ENCODE measurements at places on chromosomes 16 and 17. TPM values are rescaled to one million over a fixed set of nuclear protein-coding genes. Genes with fewer than 3 reads are reported as not detected.

SKAP1 gene
- 136 TPM for total RNA-seq

CIBAR2 gene
- total RNA-seq: not detected

CRYBA1 gene
- total RNA-seq: not detected

SMPD3 gene
- total RNA-seq: 3.9 TPM

GSPT1 gene
- total RNA-seq: 96.1 TPM

USP7 gene
- total RNA-seq: 155 TPM

TPSG1 gene
- not detected for total RNA-seq

VAT1 gene
- total RNA-seq: 18.0 TPM

NUPR1 gene
- total RNA-seq: not detected

NOS2 gene
- total RNA-seq: not detected

GNAO1 gene
- 1.5 TPM for total RNA-seq

CCL22 gene
- 2.7 TPM for total RNA-seq

DDX42 gene
- 123 TPM for total RNA-seq

CCL2 gene
- not detected for total RNA-seq

CCL14 gene
- not detected for total RNA-seq

MSLN gene
- total RNA-seq: not detected

SSTR5 gene
- total RNA-seq: not detected

RHBDL3 gene
- total RNA-seq: 2.5 TPM

DYNLRB2 gene
- total RNA-seq: not detected

STX8 gene
- 63.5 TPM for total RNA-seq

SLFN14 gene
- not detected for total RNA-seq

SNF8 gene
- 88.7 TPM for total RNA-seq

CWC25 gene
- total RNA-seq: 27.5 TPM

GPR142 gene
- not detected for total RNA-seq

All from activated naive CD4-positive, alpha-beta T cell treated with anti-CD3 and anti-CD28 coated beads, Interleukin-2, amount 10 ng/mL, durations not matched to agents 5 hours and 36 hours (primary cell).